Activated CD8-positive, alpha-beta memory T cell treated with anti-CD3 and anti-CD28 coated beads for 1 hour (primary cell): ENCODE measurements at places on chromosomes 12 and 14.
A peak's percentile ranks its signal among the peaks of the same experiment; 100 is the strongest.

DNA sequence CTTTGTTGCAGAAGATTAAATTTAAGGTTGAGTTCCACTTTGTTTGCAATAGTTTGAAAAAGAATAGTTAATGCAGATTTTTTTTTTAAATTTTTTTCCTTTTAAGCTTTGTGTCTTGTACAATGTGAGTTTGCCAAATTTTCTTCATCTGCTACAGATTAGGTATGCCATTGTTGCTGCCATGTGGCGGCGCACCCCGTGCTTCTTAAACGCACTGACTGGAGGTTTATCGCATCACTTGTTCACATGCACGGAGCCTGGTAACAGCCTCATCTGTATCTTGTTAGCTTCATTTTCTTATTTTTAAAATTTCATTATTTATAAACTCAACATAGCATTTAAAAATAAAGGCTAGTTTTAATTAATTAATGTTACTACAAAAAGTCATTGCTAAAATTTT, 43.5 kb downstream of the ETNK1 start:
- no peak for DNase-seq

DNA sequence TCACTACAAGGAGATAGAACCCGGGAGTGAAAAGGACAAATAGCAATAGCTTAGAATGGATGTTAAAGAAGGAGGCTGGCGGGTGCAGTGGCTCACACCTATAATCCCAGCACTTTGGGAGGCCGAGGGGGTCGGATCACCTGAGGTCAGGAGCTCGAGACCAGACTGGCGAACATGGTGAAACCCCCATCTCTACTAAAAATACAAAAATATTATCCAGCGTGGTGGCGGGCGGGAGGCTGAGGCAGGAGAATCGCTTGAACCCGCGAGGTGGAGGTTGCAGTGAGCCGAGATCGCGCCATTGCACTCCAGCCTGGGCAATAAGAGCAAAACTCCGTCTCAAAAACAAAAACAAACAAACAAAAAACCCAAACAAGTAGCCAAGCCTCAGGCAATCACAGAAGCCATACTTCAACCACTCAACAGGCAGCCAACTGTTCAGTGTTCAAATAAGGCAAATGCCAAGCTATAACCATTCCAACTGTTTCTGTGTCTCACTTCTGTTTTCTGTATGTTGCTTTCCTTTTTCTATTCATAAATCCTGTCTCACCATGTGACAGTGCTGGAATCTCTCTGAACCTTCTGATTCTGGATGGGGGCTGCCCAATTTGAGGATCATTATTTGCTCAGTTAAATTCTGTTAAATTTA, 3.9 kb upstream of the SPTLC2 start:
- DNase-seq = no peak

DNA sequence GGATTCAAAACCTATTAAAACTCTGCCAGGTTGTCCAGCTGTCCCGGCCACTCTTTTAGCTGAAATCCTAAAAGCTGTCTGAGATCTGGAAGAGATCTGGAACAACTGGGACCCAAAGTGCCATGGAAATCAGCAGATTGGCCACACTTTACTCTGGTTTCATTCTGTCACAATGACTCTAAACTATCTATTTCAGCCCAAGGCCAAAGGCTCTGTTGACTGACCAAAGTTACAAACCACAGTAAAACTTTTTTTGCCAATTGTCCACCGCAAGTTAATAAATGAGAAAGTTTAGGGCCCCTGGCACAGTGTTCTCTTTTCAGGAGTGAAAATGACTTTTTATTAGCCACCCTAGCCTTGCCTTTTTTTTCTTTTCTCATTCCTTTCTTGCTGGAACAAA, 113.4 kb upstream of the CPM start:
- no peak for DNase-seq

- no peak for DNase-seq
These were observed 27.1 kb downstream of the VRK1 start for GRCh38 chr14:96824283-96824682.

DNA sequence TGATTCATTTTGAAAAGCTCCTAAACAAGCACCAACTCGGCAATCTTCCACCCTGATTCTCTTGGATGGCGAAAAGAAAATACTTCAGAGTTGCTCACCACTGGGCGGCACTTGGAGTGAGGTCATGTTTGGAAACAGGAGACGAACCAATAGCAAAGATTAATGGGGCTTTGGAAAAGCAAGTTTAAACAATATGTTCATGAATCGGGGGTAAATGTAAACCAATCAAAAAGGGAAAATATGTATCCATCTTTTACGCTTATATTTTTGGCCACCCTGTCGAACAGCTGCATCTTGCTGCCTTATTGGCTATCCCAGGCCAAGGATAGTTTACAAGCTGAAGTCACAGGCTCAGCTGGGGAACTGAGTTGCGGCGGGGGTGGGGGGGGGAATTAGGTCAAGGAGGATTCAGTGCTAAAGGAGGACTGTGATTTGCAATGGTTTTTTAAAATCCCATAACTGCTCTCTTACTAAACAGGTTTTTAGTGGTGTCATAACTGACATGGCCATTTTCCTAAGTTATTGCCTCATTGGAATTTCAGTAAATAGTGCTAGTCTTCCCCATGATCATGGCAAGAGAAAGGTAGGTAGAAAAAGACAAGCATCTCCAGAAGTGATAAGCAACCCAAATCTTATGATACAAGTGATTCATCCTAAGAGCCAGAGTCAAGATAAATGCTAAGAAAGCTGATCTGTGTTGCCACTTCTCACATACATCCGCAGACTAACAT, 210.6 kb downstream of the PHLDA1 start:
- DNase-seq = no peak

- no peak for DNase-seq
These were observed 835.9 kb downstream of the DIO2 start for GRCh38 chr14:79375356-79375755.

GRCh38 chr12:128810182-128811127, 13.3 kb downstream of the SLC15A4 start:
- DNase-seq = no peak

GRCh38 chr12:27814851-27815591, 35.0 kb upstream of the MANSC4 start:
- no peak for DNase-seq

DNA sequence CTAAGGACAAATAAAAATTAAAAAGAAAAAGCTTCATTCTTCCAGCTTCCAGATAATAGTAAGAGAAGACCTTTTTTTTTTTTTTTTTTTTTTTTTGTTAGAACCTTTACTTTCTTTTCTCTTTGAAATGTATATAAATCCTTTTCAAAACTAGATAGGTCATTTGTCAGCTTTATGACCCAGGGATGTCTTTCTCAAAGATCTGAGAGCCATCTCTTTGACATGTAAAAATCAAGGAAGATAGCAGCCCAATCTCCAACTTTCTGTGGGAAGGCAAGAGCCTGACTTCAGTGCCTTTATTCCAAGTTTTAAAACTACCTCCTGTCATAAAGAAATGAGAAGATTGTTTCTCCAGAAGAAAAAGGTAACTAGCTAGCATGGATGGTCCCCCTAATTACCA, 203.3 kb upstream of the LRFN5 start:
- DNase-seq = no peak

GRCh38 chr12:104720339-104721038, 237.6 kb downstream of the SLC41A2 start:
- DNase-seq = peak; percentile 43

GRCh38 chr14:38755036-38755435, 348.0 kb downstream of the SEC23A start:
- no peak for DNase-seq

DNA sequence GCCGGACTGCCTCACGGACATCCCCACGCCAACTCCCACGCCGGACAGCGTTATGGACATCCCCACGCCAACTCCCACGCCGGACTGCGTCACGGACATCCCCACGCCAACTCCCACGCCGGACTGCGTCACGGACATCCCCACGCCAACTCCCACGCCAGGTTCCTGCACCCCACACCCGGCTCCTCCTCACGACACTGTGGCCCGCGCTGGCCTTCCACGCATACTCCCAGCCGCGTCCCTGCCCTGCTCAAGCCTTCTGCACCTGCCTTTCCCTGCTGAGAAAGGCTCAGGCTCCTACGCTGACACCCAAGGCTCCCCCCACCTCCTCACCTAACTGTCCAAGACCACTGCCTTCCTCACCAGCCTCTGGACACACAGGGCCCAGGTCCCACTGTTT, 9.7 kb downstream of the CACNA2D4 start:
- no peak for DNase-seq

- DNase-seq = no peak
These were observed 610 bp downstream of the C14orf132 start for GRCh38 chr14:96039633-96040311.

DNA sequence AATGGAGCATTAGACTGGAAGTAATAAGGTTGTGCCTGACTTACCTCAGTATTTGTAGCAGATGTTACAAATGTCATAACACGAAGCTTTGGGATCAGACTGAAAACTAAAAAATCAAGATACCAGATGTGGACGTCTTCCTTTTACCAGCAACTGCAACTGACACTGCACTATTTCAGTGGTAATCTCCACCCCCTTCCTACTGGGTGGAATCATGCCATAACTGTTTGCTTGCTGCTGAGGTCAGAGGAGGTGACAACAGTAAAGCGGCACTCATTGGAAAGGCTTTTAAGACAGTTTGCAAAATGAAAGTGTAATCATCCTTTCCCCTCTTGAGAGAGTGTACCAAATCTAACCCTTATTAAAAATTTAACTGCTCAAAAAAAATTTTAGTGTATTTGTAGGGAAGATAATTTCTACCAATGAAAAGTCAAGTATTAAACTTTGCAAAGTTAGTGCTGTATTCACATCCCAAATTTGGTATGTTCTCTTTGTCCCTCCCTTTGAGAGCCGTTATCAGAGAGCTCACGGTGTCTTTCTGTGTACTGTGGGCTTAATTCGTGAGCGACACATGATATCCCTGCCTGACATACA, 420.7 kb downstream of the NPAS3 start:
- no peak for DNase-seq

DNA sequence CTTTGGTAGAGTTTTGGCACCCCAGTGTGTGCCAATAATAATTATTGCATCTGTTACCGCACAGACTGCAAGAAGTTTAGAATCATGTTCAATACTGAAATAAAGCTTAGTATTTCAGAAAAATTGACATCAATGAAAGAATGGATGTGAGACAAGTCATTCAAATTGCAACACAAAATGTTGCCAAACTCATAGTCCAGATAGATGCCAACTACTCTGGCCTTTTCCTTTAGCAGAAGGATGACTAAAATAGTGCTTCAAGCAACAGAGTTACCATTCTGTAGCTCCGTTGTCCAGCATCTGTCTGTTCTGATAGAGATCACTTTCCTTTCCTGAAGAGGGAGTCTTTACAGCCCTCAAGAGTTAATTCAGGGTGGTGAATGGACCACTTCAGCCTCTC, 77.5 kb downstream of the LIN7A start:
- DNase-seq = no peak

GRCh38 chr12:117854339-117855012, 114.3 kb downstream of the KSR2 start:
- no peak for DNase-seq

GRCh38 chr14:77416836-77417235, 6.5 kb downstream of the NOXRED1 start:
- no peak for DNase-seq

DNA sequence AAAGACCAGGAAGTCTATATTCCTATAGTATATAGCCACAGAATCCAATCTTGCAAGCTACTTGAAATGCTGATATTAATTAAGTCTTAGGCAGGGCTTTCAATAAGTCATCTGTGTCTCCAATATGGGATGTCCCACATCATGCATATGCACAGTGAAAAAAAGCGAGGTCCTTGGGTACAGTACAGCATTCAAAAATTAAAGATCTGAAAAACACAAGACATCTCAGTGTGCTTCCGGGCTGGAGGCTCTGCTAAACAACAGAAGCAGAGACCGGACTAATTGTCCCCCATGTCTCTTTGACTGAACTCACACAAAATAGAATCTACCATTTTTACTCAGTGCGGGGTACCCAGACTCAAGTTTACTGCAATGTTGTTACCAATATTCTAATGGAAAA, 156.0 kb downstream of the DAD1 start:
- no peak for DNase-seq

DNA sequence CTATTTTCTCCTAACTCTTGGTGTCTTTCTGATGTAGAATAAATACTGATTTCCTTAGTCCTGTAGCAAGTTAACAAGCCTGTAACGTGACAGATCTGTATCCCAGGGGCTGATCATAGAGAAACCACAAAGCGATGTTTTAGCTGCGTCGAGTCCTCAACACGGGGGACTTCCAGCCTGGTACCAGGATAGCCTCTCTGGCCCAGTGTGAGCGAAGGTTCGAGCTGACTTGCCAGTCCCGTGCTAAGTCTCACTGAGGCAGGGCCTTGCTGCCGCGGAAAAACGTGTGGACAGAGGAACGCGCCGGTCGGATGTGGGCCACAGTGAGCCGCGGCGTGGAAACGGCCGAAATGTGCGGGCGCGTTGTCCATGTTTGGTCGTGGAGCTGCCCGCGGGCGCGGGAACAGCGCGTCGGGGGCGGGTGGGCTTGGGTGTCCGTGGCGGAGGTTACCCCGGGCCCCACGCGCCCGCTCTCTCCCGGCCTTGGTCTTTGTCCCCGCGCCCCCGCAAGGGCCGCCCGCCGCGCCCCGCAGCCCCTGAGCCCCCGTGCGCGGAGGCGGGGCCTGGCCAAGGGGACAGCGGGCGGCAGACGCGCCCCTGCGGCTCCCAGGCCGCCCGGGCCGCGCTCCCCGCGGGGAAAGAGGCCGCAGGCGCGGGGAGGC, 531 bp upstream of the EML1 start:
- DNase-seq = no peak

GRCh38 chr14:97788364-97788763, 991.2 kb downstream of the VRK1 start:
- DNase-seq = no peak

DNA sequence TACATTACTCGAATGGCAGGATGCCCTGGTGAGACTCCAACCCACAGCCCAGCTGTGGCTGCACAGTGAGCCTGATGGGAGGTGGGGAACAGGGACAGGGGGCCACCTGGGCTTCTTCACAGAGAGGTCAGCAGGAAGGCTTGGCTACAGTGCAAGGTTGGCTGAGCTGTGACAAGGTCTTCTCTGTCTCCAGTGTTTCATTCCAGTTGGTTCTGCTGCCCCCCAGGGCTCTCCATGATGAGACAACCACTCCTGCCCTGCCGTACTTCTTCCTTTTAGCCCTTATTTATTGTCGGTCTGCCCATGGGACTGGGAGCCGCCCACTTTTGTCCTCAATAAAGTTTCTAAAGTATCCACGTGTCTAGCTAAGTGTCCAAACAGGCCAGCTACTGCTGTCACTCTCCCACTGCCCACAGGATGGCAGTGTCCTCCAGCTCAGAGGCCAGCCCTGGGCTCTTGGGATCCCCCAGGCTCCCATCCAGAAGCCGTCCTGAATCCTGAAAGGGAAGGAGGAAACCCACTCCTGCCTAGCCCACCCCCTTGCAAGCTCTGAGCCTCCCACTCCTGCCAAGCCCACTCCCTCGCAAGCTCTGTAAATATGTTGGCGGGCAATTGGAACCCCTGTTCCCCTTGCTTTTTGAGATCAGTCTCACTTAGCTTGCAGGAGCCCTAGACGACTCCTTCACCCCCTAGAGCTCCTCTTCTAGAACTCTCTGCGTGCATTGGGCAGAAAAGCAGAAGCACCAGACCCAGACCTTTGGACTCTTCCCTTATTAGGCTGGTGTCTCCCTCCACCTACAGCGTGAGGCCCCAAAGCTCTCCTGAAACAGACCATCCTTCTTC, 5.4 kb downstream of the C1QL4 start:
- no peak for DNase-seq

GRCh38 chr12:113291586-113291985, 43.3 kb downstream of the SLC8B1 start:
- no peak for DNase-seq
